ENCODE measurements at places on chromosomes 11 and 22. TPM values are rescaled to one million over a fixed set of nuclear protein-coding genes. Genes with fewer than 3 reads are reported as not detected.
A peak's percentile ranks its signal among the peaks of the same experiment; 100 is the strongest.

OOSP3 gene
- not detected for polyA plus RNA-seq

MS4A14 gene
- 0.30 TPM for polyA plus RNA-seq

OR6A2 gene
- not detected for polyA plus RNA-seq

GLYAT gene
- 106 TPM for polyA plus RNA-seq

CARNS1 gene
- polyA plus RNA-seq = 1.5 TPM

OR52I1 gene
- 0.08 TPM for polyA plus RNA-seq

HINFP gene
- polyA plus RNA-seq = 24.3 TPM

DNA sequence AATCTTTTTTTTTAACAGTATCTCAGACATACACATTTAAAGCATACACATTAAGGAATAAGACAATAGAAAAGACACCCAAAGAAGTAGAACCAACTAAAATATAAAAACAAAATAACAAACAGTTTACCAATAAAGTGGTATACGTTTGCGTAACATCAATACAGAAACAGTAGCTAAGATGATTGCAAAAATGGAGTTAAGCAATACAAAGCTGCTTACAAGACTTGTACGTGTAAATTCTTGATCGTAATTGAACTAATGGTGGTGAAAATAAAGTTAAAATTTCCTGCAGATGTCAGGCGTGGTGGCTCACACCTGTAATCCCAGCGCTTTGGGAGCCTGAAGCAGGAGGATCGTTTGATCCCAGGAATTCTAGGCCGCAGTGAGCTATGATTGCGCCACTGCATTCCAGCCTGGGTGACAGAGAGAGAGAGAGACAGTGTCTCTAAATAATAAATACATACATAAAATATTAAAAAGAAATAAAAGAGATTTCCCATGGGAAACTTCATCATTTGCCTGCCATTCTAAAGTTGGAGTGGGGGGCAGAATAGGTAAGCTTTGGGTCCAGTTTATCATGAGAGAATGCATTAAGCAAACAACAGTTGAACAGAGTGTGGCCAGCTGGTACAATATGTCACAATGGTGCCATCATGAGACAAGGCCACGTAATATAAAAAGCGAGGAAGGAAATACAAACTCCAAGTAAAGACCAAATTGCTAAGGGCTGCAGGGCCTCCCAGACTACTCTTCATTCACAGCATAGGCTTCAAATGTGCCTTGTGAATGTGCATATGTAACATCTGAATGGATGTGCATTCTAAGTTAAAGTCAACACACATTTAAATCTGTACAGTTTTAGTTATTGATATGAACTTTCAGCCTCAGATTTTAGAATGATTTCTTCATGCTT is 38.9 kb upstream of the EED start:
- DNase-seq = no peak

DNA sequence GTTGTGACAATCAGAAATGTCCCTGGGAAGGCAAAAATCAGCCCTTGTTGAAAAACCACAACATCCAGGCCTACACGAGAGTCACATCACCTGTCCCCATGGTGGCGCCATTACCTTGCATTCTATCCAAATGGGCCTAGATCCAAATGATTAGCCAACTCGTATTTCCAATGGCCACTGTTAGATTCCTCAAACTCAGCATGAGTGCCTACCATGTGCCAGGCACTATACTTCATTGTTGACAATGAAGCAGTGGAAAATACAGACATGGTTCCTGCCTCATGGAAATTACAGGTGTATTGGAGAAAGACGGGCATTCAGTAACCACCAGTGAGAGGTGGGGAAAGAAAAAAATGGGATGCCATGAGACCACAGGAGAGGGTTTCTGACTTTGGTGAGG is 29.8 kb upstream of the CREB3L1 start:
- DNase-seq = no peak

GRCh38 chr22:23176645-23177027 is 3.7 kb upstream of the BCR start:
- DNase-seq = no peak

- DNase-seq = no peak
Measured at GRCh38 chr11:34564807-34565241, 51.2 kb upstream of the ELF5 start.

GRCh38 chr11:133919330-133920108 is 37.2 kb downstream of the IGSF9B start:
- no peak for DNase-seq

DNA sequence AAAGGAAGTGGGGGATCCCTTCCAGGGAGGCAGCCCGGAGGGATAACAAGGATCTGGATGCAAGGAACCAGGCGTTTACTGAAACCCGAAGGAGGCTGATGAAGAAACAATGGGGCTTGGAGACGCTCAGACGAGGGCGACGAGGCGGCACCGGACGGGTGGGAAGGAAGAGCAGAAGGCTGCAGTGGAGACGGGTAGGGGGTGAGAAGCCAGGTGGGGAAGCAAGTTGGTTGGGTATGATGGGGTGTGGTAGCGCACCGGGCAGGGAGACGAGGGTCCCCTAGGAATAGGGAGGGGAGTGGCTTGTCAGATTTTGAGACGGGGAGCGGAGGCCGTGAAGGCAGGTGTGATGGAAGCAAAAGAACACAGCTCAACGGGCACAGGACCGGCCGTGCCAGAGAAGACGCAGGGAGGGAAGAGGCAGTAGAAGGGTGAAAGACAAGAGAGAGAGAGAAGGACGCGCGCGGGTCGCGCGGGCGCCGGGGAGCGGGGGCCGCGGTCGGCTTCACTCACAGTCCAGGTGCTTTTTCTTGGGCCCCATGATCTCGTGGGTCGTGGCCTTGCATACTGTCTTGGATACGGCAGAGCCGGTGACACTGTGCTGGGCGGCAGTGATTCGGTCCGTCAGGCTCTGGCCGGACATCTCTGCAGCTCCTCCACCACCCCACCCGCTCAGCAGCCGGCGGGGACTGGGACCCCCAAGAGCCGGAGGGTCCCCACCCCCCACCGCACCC is 579 bp downstream of the PICALM start:
- peak; percentile 58 for DNase-seq

GRCh38 chr22:45860201-45860600 is 116.8 kb downstream of the WNT7B start:
- DNase-seq = no peak

DNA sequence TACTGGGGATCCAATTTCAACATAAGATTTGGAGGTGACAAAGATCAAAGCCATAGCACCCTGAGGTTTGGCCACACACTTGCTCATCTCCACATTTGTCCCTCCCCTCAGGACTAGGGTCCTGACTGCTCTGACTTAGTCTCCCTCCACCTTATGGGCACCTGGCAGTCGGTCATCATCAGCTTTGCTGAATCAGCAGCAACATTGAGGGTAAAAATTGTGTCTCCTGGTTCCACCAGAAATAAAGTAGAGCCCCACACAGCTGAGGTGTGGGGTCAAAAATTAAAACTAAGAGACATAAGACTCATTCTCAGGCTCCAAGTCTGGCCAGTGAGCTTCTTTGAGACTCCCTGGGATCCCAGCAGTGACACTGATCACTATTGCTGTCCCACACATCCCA is 56.2 kb downstream of the GGTLC2 start:
- DNase-seq = no peak

DNA sequence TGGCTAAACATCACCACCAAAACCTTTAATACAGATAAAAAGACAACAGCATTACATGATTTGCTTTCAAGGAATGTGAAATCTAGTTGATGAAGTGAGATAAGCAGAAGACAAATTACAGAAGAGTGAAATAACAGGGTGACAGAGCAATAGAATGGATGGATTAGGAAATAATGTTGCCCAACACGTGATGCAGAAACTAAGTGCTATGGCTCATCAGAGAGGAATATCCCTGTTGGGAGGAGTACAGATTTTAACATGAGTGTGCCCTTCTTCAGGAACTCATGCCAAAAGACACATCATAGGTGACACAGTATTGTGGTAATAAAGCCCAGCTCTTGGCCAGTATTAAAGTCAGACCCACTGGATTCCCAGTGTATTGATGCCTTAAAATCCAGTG is 176.6 kb upstream of the RAG2 start:
- no peak for DNase-seq

DNA sequence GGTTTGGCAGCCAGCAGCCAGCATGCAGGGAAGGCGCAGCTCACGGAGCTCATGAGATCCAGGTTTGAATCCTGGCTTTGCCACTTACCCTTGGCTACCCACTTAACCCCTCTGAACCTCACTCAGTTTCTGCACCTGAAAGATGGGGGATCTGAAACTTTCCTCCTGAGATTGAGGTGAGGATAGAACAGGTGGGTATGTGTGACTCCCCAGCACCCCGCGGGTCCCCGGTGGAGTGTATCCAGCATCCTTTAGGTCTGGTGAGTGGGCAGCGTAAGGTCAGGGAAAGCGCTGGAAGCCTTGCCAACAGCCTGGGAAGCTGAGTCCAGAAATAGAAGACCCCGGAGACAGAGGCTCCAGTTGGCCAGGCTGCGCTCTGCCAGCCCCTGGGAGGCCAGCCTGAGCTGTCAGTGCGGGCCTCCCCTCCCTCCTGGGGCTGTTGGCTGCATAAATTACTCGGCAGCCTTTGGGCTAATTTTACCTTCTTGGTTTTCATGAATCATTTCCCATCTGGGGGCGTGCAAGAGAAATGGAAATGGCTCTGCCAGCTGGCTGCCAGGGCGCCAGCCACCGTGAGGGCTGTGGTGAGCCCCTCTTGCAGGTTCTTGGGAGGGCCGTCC is 17.6 kb downstream of the PRDM11 start:
- DNase-seq = no peak

DNA sequence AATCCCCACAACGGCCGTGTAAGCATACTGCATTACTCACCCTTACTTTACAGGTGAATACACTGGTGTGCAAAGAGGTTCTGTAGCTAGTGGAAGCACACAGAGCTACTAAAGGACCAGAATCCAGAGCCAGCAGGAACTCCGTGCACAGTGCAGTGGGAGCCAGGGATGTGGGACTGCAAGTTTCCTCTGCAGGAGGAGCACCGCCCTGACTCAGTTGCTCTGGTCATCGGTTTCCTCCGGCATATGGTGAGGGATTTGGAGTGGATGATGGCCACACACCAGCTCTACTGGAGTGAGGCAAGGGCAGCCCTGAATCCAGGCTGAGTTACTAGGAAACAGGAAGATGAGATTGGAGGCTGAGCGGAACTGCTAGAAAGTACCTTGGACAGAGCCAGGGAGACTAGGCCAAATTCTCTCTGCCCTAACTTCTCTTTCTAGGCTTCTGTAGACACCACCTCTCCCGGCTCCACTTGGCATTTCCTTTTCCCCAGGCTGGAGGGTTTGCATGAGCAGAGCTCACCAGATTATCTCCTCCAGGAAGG is 18.2 kb upstream of the C22orf42 start:
- DNase-seq = no peak

GRCh38 chr11:111327908-111328624 is 29.7 kb downstream of the POU2AF3 start:
- no peak for DNase-seq

DNA sequence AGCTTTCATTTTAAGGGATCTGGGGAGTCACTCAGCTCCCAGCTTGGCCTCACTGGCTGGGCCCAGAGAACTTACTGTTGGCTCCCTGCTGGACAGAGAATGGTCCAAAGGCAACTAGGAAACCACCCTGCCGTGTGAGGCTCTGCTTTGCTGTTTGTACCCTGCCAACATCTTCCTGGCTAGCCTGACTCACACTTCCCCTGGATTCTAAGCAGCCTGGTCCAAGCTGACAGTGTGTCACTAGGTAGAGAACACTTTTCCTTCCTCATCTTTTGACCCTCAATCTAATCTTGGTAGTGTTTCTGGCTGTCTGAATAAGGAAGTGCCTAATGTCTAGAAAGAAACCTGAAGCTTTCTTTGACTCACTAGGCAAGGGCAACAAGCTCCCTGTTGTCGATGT is 76.7 kb downstream of the FAR1 start:
- no peak for DNase-seq

DNA sequence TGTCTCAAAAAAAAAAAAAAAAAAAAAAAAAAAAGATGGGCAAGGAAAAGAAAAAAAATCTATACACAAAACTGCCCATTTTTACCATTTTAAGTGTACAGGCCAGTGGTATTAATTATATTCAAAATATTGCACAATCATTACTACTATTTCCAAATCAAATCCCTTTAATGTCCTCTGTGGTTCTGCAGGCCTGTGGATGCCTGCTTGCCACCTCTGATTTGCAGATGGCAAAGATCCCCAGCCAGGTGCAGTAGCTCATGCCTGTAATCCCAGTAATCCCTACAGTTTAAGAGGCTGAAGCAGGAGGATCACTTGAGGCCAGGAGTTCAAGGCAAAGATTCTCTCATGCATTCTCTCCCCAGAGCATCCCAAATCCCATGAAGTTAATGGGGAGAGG is 20.2 kb downstream of the RFPL1 start:
- DNase-seq = no peak

DNA sequence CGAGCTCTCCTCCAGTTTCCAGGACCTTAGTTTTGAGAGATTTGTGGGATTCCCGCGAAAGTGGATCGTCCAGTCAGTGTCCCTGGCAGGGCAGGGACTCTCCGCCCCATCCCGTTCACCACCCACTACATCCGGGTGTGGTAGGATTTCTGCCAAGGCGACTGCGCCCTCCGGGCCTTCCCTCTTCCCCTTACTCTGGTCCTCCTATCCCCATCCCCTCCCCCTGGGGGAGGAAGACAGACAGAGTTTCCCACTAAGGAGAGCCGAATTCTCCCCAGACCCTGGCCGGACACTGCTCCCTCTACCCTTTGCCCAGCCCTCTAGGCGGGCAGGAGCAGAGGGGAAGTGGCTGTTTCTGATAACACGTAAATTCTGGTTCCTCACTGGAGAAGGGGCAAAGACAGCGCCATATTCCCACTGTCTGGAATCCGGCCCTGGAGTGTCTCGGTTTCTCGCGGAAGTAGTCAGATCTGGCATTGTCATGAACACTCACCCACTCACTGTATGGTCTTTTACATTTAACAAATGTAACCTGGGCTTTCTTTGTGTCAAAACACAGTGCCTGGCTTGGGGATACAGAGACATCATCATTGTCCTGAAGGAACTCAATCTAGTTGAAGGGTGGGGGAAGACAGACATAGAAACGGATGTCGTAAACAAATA is 1.1 kb upstream of the NECTIN1 start:
- DNase-seq = no peak

GRCh38 chr11:67406420-67406968 is 2.6 kb downstream of the TBC1D10C start:
- DNase-seq = no peak

DNA sequence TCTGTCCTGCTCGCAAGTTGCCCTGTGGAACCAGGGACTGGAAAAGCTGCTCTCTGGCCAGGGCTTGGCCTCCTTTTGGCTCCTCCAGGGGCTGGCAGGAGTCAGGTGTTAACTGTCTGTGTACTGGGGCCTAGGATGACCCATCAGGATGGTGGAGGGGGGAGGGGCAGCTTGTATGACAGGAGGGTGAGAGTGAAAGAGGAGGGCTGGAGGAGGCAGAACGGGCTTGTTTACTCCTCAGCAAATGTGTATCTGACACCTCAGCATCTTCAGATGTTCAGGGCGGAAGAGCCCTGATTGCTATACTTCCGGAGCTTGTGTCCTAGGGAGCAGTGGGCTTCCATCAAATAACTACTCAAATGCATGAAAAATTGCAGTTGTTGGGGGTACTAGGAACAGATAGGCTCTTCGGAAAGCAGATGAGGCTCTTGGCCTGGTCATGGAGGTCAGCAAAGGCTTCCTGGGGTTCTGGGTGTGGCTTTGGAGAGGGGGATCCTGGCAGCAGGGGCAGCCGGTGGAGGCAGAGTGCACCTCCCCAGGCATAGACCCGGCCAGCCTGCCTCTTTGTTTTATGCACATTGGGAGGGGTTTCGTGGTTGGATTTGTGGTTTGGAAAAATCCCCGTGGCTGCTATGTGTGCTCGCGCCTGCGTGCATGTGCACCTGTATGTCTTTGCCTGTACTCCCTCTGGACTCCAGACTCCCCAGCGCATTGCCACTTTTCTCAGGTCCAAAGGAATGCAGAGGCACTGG is 31.2 kb downstream of the CD82 start:
- no peak for DNase-seq
